Suppressor macrophage treated with lipopolysaccharide for 4 hours (primary cell): ENCODE measurements at places on chromosomes 1 and 21.

DNA sequence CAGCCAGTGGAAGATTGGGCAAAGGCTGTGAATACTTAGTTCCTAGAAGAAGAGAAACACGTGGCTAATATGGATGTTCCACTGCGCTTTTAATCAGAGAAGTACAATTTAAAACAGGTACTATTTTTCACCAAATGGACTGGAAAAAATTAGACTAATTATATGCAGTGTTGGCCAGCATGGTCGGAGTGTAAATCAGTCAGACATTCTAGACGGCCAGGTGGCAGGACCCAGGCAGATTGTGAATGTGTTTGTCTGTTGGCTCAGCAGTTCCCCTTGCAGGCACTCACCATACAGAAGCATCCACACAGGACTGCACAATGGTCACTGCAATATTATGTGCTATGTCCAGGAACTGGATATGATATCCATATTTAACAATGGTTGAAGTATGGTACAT lies 23.9 kb upstream of the SLC25A34 start:
- no peak for DNase-seq

GRCh38 chr1:116257341-116257767 lies 115.7 kb upstream of the ATP1A1 start:
- DNase-seq: peak; percentile 8

DNA sequence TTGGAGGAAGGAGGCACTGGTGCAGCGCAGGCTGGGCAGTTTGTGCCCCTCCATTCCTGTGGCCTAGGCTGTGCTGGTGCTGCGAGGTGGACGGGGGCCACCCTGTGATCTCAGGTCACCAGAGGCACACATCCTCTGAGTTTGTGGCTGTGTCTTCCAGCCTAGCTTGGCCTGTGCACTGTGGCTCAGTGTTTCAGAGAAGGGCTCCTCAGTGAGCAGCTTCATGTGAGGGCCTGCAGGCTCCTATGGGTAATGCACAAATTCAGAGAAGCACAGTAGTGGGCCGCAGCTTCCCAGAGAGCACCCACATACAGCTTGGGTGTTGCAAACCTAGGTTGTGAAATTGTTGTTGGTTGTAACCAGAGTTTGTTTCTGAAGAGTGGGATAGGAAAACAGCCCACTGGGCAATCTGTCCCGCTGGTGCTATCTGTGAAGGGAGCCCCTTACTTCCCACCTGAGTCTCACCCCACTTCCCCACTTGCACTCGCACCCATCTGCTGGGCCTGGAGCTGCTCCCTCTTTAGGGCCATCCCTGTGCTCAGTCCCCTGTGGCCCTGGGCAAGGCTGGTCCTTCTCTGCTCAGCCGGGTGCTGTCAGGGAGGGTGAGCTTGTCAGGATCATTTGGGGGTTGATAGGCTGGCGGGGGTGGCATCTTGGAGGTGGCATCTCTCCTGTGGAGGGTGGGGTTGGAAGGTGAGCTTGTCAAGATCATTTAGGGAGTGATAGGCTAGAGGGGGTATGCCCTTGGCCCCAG lies 30.2 kb downstream of the SNAP47 start:
- no peak for DNase-seq

- no peak for DNase-seq
Observed at GRCh38 chr1:117592155-117592554, 13.7 kb upstream of the TENT5C start.
